ENCODE measurements at places on chromosomes 11 and 22. TPM values are rescaled to one million over a fixed set of nuclear protein-coding genes. Genes with fewer than 3 reads are reported as not detected.

The FXYD2 gene
- not detected for total RNA-seq

The NPAS4 gene
- not detected for total RNA-seq

The OR10A2 gene
- total RNA-seq: not detected

The SYCE3 gene
- not detected for total RNA-seq

The RIBC2 gene
- total RNA-seq: 0.54 TPM

The ANO3 gene
- total RNA-seq: 0.36 TPM

DNA sequence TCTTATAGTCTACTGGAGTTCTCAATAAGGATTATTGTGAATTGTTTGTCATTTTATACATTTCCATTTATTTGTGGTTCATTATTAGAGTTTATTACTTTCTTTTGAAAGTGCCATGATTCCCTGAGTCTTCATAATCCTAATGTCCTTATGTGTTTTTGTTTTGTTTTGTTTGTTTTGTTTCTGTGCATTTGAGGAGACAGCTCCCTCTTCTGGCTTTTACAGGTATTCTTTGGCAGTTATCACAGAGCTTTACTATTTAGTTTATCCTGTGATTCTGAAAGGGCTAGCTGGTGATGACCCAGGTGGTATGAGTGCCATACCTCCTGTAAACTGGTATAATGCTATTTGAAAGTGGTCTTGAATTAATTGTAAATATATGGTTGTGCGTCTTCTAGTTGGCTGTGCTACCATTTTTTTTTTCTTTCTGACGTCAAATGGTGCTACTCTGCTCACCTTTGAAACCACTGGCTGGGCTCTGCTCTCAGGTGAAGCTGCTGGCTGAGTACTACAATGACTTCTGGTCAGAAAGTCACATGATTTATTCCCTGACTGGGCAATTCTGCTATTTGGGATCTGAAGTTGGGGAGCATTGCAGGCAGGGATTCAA lies 751.2 kb downstream of the JRKL start:
- peak; percentile 11 for DNase-seq

GRCh38 chr22:23205339-23206049 lies 25.2 kb downstream of the BCR start:
- no peak for DNase-seq

DNA sequence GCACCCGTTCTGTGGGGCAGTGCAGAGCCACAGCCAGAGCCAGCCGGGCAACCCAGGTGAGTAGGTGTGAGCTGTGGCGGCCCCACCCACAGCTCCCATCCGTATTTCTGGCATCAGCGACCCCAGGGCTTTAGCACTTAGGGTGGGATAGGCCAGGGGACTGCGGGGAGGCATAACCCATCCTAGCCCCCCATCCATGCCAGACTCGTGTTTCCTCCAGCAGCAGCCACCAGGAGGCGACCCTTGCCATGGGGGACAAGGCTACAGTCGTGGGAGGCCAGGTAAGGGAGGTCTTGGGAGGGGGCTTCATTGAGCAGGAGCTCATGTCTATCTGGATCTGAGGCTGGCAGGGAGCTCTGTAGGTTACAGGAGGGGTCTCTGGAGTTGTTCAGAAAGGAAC lies 873 bp downstream of the OTOG start:
- no peak for DNase-seq

DNA sequence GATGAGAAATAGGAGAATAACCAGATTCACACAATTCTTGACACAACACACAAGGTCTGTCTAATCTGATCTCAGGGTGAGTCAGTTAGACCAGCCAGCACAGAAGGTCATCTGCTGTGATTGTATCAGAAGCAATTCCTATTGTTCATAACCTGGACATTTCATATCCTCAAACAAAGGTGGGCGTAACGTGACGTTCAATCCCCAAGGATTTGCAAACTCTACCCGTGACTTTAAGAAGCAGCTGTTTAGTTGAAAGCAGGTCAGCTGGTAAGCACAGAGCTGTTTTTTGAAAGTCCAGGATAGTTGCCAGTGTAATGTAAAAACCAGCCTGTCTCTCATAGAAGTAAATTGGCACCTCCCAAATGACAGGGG lies 385.1 kb downstream of the DCDC1 start:
- no peak for DNase-seq

DNA sequence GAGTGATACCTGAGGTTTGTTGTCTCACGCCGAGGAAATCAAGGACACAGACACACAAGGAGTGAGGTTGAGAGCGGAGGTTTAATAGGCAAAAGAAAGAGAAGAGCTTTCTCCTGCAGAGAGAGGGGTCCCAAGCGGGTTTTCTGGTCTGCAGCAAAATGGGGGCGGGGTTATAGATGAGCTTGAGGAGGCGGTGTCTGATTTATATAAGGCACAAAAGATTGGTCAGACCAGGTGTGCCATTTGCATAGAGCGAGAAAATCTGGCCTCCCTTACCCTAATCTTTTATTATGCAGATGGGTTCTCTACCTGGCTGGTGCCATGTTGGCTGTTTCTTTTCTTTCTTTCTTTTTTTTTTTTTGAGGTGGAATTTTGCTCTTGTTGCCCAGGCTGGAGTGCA lies 11.8 kb downstream of the C11orf96 start:
- no peak for DNase-seq

GRCh38 chr22:30314915-30315314 lies 11.8 kb downstream of the TBC1D10A start:
- DNase-seq: no peak

DNA sequence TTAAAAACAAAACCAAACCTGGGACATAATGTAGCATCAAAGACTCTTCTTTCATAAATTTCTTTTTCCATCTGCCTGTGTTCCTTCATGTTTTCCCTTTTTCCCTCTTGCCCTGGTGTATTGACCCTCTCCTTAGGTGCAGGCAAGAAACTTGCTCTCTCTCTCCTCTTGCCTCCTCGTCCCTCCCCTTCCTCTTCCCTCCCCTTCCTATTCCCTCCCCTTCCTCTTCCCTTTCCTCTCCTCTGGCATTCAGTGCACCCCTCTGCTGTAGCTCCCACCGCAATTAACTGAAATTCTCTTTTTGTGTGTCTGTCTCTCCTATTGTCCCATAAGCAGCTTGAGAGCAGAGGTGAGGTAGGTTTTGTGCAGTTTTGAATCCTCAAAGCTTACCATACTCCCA lies 49.9 kb downstream of the CSF2RB start:
- DNase-seq: no peak

DNA sequence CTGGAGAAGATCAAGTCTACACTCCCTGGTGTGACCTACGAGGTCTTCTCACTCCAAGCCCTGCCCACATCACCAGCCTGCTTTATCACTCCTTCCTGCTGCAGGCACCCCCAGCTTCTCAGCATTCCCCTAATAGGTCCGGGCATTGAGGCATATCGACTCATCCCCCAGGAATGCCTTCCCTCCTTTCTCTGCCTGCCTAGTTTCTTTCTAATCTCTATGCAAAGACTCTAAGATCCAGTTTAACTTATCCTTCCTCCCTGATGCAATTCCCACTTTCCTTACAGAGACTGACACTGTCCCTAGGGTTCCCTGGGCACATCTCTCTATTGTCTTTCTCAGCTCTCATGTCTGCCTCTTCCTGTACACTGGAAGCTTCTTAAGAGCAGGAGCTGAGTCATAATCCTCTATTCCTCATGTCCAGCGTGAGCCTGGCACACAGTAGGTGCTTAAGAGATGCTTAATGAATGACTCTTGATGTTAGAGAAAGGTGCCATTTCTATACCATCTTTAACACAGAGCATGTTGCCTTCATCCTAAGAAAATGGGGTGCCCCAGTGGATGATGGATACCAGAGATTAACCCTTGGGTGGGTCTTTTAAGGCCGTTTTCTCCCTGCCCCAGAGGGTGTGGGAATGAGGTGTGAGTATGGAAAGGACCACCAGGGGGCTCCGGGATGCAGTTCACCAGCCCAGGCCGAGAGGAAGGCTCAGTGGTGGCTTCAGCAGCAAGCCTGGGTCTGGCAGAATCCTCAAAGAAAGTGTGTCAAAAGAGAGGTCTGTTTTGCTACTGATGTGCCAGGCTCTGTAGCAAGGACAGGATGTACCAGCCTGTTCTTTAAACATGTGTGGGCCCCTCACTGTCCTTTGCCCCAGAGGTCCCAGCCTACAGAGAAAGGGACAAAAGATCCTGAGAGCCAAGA lies 34.7 kb downstream of the PARVA start:
- DNase-seq: peak; percentile 82

DNA sequence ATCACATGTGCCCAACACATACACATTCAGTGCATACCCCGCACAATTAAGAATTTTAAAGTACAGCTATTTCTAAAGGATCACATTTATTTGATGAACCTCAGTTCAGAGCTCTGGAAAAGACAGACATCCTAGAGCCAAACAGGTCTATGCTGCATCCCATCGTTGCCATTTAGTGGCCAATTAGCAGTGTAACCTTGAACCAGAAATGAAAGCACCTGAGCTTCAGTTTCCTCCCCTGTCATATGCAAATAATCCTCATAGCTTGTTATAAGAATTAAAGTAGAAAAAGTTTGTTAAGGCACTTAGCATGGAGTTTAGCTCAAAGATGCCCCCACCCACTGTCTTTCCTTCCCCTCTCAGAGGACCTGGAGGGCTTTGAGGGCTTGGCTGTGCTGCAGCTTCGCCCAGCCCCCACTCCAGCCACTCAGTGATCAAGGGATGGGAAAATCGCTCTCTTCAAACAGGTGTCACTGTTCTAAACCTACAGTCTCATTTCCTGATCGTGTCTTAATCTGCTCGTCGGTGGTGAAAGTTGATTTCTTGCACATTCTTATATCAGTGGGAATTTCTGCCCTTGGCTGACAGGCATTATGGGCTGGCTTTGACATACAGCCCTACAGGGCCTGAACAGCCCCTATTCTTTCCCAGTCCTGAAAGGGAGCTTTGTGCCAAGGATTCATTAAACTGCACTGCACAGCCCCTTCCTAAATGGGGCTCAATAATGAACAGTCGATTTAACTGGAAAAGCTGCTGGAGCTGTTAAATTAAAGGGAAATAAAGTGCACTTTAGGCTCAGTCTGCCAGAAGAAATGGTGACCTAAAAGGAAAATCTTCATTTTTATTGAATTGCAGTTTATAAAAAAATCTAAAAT lies 23.3 kb upstream of the FAM181B start:
- no peak for DNase-seq

GRCh38 chr11:111093061-111093460 lies 152.5 kb upstream of the POU2AF2 start:
- no peak for DNase-seq

DNA sequence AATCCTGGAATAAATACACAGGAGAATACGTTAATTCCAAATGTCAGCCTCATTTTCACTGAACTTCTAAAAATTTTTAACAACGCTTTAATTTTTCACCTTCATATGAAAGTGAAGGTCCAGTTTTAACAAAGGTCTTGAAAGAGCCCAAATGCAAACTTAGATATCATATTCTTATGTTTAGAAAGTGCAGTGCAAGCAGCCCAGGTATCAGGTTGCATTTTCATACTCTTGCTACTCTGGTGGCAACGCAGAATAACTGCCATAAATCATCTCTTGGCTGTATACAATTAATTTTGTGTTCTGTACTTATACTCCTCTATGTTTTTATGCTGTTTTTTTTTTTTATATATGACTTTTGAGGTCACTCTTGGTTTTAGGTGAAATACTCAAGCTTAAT lies 496.7 kb upstream of the ARHGAP42 start:
- no peak for DNase-seq

DNA sequence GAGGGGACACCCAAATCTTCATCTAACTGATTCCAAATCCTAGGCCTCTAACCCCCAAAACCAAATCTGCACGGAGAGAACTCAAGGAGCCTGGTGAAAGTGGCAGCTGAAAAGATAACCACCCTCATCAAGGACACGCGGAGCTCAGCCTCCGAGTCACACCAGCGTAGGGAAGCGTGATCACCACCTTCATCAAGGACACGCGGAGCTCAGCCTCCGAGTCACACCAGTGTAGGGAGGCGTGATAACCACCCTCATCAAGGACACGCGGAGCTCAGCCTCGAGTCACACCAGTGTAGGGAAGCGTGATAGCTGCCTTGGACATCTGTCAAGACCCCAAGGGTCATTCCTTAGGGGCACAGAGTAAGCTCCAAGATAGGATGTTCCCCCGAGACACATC lies 29.3 kb upstream of the SYT8 start:
- DNase-seq: no peak

DNA sequence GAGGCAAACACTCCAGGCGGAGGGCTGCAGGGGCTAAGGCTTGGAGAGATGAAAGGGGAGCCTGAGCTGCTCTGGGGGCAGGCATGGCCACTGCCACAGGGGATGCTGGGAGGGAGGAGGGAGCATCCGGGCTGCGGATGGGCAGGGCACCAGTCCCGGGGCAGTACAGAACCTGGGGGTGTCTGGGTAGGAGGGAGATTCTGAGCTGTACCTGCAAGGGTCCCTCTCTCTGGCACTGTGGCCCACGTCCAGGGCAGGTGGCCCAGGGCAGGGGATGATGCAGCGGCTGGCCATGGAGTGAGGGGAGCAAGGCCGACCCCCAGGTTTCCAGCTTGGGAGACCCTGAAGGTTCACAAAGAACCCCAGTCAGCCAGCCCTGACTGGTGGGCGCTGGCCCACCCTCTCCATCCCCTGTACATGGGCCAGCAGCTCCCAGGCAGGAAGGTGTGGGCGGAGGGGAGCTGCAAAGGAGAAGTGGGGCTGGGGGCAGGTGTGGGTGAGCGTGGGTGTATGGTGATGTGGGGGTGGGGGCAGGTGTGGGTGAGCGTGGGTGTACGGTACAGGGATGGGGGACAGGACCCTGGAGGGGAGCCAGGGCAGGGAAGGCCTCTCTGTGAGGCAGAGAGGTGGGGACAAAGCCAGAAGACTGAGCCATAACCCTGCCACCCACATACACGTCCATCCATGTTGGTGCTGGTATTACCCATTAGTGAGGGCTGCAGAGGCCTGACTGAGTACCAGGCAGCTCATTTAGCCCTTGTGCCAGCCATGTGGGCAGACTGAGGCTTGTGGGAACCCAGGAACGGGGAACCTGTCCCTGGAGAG lies 2.2 kb upstream of the TNFRSF13C start:
- DNase-seq: no peak

GRCh38 chr11:76656050-76656531 lies 14.5 kb downstream of the LRRC32 start:
- DNase-seq: no peak

- DNase-seq: peak; percentile 90
These were observed 23.4 kb downstream of the KRTAP5-5 start for GRCh38 chr11:1652771-1653540.

GRCh38 chr11:15106201-15106965 lies 8.3 kb upstream of the INSC start:
- DNase-seq: no peak

DNA sequence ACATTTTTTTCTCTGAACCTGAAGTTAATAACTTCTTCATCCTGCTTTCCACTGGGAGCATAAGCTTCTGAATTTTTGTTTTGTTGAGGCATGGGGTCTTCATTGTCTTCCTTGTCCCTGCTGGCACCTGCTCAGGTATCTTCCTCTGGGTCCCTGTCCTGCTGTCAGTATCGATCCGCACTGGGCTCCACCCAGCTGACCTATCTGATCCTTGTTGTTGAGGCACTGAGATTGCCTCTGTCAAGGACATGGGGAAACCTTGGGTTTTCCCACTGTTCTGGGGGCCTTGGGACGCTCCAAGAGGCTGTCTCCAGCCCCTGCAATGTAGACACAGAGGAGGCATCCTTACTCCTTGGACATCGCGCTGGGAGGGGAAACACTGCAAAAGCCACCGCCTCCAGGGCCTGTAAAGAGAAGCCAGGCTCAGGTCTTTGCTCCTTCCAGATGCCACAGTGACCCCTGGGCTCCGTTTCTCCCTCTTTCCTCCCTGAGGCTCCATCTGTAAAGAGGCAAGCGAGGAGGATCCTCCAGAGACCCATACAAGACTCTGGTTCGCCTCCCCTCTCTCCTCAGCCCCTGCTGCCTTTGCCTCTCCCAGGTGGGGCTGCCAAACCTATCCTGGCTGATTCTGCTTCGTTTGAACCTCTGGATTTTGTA lies 8.6 kb upstream of the RBFOX2 start:
- DNase-seq: no peak

- DNase-seq: no peak
These were observed 684.0 kb downstream of the OPCML start for GRCh38 chr11:132848336-132848735.

GRCh38 chr22:32920734-32921133 lies 119.2 kb downstream of the TIMP3 start:
- DNase-seq: no peak

Data from endothelial cell (in vitro differentiated cells).